CD4-positive, alpha-beta T cell (primary cell): ENCODE measurements at places on chromosomes 7 and 10.
A peak's percentile ranks its signal among the peaks of the same experiment; 100 is the strongest.

DNA sequence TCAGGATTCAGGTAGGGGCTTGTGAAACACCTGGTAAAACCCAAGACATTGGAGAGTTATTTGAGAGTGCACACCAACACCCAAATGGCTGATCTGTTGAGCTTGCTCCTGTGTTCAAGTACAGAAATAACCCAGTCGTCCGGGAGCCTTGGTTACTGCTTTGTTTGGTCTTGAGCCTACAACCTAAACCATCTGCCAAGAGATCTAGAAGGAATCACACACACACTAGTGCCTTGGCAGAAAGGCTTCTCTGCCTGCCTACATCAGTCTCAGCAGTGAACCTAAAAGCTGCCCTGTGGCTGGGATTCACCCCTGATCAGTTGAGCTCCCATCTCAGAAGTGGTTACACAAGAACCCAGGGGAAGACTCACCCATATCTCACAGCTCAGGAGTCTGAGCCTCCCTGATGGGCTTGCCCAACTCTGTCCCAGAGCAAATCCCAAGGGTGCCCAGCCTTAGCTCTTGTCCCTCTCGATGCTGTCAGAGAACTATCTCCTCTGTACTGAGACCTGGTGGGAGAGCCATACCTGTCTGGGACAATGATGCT lies 167.6 kb downstream of the CXCL12 start:
- no peak for DNase-seq

GRCh38 chr10:123408660-123409059 lies 254.5 kb downstream of the BUB3 start:
- DNase-seq = no peak

GRCh38 chr10:99917963-99918825 lies 91.6 kb downstream of the DNMBP start:
- no peak for DNase-seq

DNA sequence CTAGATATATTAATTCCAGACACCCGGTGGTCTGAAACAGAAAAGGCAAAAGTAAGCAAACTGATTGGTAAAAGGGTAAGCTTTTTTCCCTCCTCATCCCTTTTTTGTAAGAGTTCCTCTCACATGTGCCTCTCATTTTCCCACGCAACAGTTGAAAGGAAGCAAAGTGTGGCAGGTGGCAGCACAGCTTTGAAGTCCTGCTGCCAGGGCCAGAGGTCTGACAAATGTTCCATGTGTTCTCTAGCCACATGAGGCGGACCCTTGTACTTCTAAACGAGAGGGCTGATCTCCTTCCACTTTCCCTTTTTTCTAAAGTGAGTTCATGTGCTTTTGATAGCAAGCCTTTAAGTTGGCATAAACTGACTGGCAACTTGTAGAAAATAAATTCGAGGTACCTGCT lies 217.5 kb downstream of the POLR1F start:
- DNase-seq = no peak

DNA sequence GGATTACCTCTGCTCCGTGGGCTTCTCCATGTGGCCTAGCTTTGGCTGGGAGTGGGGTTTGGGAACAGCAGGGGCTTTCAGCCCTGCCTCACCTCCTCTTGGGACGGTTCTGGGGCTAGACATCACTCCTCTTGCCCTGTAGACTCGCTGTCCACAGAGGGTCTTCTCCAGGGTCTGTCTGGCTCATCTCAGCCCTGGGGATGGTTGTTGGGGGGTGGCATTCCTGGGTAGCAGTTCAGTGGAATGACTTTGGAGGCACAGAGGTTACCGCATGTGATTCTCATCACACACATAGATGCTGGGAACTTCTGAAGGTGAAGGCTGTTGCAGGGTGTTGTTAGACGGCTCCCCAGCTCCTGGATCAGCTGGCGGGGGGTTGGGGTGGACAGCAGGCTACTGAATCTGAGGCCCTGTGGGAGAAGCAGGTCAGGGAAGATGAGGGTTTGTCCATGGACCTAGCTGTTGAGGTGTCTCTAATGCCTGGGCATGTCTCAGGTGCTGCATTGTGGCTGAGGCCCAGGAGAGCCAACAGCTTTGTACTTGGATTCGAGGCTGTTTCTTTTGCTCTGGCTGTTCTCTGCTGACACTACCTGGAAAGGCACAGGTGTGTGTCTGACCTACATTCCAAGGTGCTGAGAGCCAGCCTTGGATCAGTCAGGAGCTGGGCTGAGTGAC lies 23.8 kb downstream of the RAMP3 start:
- DNase-seq = no peak

DNA sequence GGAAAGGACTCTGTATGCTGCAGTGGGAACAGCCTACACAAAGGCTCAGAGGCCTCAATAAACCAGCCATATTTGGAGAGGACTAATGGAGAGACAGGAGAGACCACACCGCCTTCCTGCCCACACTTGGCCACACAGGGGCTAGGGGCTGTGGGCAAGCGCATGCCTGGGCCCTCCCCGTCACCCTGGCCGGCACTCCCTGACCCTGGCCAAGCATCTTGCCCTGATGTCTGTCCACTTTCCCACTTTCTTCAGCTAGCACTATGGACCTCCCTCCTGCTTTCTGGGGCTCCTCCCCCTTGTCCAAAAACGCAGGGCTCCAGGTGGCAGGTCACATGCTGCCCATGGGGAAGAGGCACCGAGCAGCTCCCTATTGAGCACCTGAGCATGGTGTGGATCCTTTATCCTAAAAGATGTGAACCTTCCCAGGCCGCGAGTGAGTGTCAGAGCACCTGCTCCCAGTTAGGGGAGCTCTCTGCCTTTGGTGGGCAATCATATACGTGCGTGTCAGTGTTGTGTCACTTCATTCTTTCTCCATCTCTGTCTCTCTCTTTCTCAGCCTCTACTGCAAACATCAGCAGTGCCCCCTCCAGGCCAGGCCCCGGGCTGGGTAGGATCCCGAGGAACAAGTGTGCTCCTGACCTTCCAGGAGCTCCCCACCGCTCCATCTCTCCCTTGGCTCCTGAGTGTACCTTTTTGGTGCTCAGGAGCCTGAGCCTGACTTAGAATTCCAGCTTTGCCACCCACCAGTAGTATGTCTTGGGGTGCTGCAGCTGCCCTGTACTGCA lies 74.0 kb downstream of the ZMIZ1 start:
- no peak for DNase-seq

- no peak for DNase-seq
Measured at GRCh38 chr7:150826061-150826849, 25.7 kb downstream of the TMEM176A start.

- no peak for DNase-seq
Measured at GRCh38 chr7:5333121-5334045, 50.6 kb downstream of the SLC29A4 start.

- no peak for DNase-seq
Measured at GRCh38 chr7:95871075-95871848, 98.9 kb downstream of the DYNC1I1 start.

GRCh38 chr10:3765146-3765545 lies 19.9 kb downstream of the KLF6 start:
- DNase-seq = no peak

DNA sequence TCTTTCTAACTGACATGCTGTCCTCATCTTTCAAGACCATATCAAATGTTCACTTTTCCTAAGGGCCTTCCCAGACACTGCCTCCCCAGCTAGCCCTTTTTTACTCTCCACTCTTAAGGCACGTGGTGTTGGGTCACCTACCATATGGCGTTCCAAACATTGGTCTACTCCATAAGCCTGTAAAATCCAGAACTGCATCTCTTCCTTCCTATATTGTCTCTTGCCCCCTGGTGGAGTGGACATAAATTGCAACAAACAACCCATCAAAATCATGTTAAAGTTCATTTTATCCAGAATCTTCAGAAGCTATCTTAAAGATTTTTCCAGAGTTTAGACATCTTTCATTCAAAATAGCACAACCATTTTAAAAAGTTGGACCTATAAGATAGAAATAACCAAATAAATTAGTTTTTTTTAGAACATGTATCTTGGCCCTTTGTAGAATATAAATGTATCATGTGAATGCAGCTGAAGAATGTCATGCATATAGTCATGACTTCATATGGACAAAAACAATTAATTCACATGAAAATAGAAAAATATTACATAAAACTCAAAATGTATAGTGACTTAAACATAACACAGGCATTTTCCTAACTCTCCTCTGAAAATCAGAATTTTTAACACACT lies 180.6 kb upstream of the CHRM2 start:
- no peak for DNase-seq

DNA sequence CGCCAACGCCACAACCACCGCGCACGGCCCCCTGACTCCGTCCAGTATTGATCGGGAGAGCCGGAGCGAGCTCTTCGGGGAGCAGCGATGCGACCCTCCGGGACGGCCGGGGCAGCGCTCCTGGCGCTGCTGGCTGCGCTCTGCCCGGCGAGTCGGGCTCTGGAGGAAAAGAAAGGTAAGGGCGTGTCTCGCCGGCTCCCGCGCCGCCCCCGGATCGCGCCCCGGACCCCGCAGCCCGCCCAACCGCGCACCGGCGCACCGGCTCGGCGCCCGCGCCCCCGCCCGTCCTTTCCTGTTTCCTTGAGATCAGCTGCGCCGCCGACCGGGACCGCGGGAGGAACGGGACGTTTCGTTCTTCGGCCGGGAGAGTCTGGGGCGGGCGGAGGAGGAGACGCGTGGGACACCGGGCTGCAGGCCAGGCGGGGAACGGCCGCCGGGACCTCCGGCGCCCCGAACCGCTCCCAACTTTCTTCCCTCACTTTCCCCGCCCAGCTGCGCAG lies 424 bp downstream of the EGFR start:
- no peak for DNase-seq

GRCh38 chr7:123797673-123798531 lies 47.1 kb upstream of the HYAL4 start:
- DNase-seq = no peak

GRCh38 chr10:105986912-105987635 lies 1177.4 kb downstream of the SORCS1 start:
- DNase-seq = no peak

DNA sequence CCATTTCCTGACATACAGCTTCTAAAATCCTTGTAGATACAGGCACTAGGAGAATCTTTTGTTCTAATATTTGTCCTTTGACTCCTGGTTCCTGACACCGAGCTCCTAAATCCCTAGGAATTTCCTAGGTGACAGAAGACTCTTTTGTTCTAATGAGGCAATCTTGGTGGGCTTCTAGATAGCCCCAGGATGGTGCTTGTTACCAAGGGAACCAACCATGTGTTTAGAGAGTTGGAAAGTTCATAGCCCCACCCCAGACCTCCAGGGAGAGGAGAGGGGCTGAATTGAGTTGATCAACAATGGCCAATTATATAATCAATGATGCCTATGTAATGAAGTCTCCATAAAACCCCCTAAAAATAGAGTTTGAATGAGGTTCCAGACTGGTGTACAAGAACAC lies 145.1 kb downstream of the JMJD1C start:
- no peak for DNase-seq

DNA sequence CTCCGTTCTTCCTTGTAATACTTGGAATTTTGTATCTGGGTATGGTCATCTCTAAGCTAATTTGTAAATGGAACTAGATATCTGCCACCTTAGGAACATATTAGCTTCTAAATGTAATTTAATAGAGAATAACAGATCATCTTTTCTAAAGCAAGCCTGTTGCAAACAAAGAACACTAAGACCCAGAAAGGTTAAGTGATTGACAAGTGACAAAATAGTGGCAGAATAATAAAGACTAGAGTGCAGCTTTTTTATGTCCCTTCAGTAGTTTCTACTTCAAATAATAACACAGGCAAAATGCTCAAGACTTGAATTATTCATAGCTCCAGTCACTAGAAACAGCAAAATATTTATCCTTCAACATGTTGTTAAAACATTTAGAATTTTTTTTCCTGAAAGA lies 91.7 kb downstream of the MET start:
- DNase-seq = no peak

- DNase-seq = no peak
Measured at GRCh38 chr7:94440451-94441039, 45.9 kb downstream of the COL1A2 start.

DNA sequence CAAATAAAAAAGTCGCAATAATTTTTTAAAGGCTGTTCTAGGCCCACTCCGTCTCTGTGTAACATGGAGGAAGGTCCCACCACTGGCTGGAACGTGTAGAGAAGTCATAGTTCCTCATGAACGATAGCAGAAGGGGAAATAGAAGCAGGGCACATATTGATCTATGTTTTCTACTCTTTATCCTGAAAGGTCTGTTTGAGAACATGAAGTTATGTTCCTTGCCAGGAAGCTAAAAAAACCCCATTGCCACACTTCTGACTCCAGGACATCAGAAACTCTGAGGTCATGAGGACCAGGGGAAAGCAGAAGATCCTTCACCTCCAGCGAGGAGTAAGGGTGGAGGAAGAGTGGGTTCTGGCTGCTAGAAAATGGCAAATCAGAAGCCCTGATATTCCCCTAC lies 10.8 kb downstream of the ANKRD22 start:
- no peak for DNase-seq

- DNase-seq = peak; percentile 19
Measured at GRCh38 chr10:89207181-89207800, at the start of gene CH25H. Gene CH25H, minus strand, starts transcription at chr10:89207317. Its CDS starts 25 bp downstream, at chr10:89207292.

- no peak for DNase-seq
Measured at GRCh38 chr10:126564326-126564888, 106.1 kb downstream of the C10orf90 start.

GRCh38 chr7:74401137-74401859 lies 52.4 kb upstream of the GTF2IRD1 start:
- DNase-seq = peak; percentile 56

- peak; percentile 31 for DNase-seq
Measured at GRCh38 chr7:29105752-29106668, 40.3 kb downstream of the CPVL start.

DNA sequence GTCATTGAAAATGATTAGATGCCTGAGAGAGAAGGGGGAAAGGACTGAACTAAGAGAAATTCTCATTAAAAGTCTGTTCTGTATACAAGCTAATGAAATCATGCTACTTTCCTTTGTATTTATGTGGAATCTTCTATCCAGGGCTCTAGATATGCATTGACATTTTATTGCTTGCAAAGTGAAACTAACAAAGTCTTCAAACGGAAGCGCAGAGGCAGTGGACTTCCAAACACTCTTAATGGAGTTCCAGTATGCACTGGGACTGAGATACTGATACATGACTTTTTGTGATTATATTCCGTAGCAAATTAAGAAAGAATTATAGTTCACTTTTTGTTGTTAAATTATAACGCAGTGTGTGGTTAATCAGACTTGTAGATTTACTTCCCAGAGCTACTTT lies 166.8 kb upstream of the TBX20 start:
- DNase-seq = no peak

DNA sequence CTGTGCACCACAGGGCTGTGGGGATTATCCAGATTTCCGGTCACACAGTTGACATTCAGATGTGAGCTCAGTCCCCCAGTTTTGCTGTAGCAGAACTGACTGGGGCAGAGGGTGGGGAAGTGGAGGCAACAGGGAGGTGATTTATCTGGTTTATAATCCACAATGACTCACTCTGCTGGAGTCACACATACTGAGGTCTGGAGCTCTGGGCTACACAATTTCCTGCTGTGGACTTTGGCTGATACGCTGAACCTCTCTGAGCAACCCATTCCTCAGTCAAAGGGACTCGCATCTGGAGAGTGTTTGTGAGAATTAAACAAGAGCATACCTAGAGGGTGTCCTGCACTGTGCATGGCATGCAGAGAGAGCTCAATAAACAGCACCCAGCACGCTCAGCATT lies 64.8 kb upstream of the PLPP4 start:
- DNase-seq = no peak
